Left renal cortex interstitium (tissue), 4 donors: ENCODE measurements at places on chromosomes 1 and 21. TPM values are rescaled to one million over a fixed set of nuclear protein-coding genes. Genes with fewer than 3 reads are reported as not detected.

DNA sequence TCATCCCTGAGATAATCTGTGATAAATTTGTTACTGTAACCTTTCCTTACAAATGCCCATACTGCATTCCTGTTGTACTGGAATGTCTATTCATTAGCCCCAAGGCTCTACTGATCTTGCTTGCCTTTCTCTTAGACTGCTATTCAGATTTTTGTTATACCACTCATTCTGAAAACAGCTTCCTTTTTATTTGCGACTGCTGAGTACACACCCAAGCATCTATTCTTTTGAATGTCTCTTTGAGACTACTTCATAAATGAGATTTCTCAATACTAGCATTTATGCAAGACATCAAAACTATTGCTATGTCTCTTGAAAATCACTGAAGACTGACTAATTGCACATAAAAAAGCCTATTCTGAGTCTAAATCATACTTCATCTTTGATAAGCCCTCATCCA is 38.6 kb downstream of the DENND1B start:
- no peak for DNase-seq

DNA sequence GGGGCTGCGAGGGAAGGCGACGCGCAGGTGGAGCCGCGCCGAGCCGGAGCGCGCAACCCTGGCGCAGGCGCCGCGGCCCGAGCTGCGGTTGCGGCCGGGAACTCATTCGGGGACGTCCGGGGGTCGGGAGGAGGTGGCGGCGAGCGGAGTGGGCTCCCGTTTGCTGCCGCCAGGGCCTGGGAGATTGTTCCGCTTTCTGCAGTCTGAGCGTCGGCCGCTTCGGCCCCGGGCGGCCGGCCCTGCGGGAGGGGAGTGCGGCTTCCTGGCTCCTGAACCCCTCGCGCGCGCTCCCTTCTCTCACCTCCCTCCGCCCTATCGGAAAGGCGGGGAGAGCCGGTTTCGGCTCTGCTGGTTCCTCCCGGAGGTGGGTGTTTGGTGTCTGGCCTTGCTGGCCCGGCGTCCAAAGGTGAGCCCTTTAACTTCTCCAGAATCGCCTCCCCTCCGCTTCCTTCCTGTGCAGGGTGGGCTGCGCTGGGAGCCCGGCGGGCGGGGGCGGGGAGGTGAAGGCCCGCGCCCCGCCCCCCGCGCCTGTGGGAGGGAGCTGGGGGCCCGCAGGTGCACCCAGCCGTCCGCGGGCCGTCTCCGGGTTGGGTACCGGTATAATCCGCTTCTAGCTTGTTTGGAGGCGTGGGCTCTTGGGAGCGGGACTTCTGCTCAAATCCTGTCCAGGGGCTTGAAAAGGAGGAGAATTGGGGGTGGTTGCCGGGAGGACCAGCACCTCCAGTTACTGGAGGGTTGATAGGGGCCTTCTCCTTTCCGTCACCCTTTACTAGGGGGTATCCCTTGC is 683 bp downstream of the LRRC8D start:
- DNase-seq = no peak

DNA sequence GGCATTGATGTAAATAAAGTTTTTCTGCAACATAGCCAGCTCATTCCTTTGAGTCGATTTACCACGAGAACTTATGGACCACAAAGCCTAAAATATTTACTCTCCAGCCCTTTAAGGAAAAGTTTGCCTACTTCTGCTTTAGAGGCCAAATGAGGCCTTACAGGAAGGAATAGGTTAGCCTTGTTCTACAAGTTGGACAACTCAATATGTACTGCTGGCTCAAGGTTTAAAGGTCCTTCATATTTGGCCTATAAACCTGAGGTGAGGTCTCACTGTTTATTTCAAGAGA is 144.5 kb upstream of the DNAH14 start:
- no peak for DNase-seq

GRCh38 chr1:98102345-98103030 is 181.7 kb upstream of the DPYD start:
- DNase-seq = no peak

DNA sequence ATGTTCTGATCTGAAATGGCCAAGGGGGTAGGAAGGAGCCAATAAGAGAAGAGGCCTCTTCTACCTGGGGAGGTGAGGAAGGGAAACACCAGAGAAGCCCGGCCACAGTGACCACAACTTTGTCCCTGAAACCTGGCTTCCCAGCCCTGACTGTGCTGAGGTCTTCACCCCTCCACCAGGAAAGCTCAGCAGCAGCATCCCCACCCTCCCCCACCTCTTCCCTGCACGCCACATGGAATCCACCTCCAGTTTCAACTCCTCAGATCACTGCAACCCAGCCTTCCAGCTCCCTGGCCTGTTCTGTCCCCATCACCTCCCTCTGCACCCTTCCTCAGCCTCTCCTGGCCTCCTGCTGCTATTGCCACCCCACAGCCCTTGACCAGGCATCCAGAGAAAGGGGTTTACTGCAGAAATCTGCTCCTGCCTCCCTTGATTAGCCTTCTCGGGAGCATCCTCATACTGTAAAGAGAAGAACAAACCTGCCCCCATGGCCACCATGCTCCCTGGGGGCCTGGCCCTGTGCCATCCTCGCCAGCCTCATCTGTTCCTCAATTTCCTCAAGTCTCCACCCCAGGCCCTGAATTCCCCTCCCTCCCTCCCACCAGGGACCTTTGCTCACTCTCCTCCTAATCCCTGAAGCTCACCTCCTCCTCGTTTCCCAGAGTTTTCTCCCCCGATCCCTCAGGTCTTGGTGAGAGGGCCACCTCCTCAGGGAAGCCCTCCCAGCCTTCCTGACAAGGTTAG is 450.9 kb downstream of the MATN1 start:
- DNase-seq = no peak

DNA sequence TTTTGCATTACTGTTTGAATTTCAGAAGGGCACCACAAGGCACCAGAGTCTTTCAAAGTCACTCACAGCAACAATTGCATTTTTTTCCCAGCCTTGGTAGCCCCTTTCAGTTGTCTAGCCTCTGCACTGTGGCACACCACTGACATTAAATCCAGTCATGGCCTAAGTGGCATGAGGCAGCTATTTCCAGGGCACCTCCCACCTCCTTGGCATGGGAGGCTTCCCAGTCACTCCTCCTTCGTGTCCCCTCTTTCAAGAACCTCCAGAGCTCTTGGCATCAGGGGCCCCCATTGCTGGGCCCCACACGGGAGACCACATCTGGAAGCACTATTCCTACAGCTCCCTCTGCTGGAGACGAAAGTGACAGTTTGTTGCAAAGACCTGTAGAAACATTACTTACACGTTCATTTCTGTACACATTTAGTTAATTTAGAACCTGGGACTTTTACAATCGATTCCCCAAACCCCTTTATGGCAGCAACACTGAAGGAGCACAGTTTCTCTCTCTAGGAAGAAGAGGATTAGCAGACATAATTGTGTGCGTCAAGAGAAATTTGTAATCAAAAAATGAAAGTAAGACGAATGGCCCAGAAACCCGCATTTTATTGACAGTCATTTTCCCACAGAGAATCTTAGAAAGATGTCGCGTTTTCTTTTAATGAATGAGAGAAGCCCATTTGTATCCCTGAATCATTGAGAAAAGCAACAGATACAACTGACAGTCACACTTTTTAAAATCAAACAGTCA is 5.7 kb upstream of the CHD5 start:
- no peak for DNase-seq

DNA sequence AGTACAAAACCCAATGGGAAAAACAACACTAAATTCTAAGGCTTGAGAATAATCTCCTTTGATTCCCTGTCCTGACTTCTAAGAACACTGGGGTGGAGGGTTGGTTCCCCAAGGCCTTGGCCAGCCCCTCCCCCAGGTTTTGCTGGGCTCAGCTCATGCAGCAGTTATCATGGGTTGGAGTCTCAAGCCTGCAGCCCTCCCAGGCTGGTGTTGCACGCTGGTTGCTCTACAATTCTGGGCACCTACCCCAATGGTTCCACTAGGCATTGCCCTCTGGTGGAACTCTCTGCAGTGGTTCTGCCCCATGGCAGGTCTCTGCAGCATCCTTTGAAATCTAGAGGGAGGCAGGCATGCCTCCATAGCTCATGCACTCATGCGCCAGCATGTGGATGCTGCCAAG is 184.4 kb upstream of the PALMD start:
- no peak for DNase-seq

- DNase-seq = no peak
Observed at GRCh38 chr1:205928317-205928716, 14.9 kb downstream of the SLC26A9 start.

DNA sequence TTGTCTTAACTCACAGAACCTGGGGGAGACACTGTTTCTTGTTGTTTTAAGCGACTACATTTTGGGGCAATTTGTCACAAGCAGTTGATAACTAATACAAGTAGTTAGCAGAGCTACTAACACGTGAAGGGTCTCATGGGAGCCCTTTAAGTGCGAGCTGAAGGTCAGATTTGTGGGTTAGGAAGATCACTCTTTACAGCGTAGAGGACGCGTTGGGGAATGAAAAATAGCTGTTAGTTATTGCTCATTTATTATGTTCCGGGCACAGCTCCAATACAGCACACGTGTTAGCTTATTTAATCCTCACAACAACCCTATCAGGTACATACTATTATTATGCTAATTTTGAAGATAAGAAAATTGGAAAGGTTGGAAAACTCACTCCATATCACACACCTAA is 95.9 kb downstream of the ACTL8 start:
- DNase-seq = no peak

- DNase-seq = no peak
Observed at GRCh38 chr1:152972196-152972886, 1.9 kb downstream of the SPRR4 start.

GRCh38 chr21:25350056-25350455 is 257.2 kb downstream of the MRPL39 start:
- DNase-seq = no peak

- DNase-seq = no peak
Observed at GRCh38 chr1:213003256-213003655, 12.4 kb downstream of the ANGEL2 start.

DNA sequence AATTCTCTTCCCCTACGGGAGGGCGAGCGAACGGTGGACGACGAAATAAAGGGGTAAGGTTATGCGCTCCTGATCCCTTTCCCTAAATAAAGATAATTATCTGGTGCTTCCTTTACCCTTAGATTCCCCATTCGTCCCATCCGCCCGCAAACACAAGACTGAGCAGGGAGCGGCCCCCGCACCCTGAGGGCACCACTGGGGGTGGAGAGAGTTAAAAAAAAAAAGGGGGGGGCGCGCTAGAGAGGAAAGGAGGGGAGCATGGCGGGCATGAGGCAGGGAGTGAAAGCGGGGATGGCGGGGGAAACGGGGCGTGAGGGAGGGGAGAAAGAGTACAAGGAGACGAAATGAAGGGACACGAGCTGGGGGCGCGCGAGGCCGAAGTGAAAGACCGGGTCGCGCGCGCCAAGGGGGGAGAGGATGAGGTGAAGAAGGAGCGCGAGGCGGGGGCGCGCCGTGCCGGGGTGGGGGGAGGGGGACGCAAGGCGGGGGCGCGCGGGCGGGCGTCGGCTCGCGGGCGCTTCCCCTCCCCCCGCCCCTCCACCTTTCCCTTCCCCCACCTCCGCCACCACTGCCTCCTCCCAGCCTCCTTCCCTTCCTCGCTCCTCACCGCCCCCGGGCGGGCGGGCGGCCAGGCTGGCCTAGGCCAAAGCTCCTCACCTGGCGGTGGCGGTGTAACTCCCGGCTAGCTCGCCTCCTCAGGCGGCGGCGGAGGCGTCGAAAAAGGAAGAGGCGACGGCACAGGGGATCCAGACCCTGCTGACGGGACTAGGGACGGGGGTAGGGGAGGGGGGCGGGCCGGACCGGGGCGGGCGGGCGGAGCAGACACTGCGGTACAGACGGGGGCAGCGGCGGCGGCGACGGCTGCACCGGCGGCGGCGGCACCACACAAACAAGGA is 448 bp downstream of the GATAD2B start:
- no peak for DNase-seq

KCNK1 gene
- 7.6 TPM for polyA plus RNA-seq

F5 gene
- 3.9 TPM for polyA plus RNA-seq

IRF6 gene
- polyA plus RNA-seq = 20.0 TPM

GJA5 gene
- polyA plus RNA-seq = 23.5 TPM

RAB25 gene
- 51.0 TPM for polyA plus RNA-seq
